Stimulated activated CD4-positive, alpha-beta T cell treated with anti-CD3 and anti-CD28 coated beads, TNF-alpha, amount 100 ng/mL, for 4 hours (primary cell): ENCODE measurements at places on chromosomes 16 and 17.

DNA sequence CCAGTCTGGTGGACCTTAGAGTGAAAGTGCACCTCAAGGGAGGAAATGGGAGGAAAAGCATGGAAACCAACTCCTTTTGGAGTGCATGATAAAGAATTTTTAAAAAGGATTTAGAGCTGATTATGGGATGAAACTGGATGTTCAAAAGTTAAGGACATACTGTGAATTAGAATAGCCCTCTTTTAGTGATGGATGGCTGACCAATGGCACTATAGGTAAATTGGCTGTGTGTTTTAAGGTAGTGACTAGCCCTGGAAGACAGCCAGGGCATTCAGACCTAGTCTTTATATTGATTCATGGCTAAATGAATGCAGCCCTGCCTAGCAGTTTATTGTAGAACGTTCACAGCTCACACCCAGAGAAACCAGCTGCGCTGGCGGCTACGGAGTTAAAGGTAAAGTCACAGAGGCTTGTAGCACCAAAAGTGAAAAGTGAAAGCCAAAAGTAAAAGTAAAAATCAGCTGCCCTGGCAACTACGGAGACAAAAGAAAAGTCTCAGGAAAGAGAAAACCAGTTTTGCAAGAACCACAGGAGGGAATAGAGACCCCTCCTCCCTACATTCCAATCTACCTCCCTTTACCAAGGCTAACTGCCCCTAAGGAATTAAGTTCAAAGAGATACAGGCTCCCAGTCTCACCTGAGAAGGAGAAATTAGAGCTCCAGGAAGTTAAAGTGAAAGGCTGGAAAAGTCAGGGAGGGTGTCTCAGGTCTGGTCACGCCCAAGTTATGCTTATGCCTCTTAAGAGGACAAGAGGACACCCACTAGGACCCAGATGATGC is 21.8 kb downstream of the ACSM1 start:
- no peak for DNase-seq

GRCh38 chr17:74203439-74204240 is at the start of gene RPL38:
RPL38 (plus strand) TSS chr17:74203678; CDS start chr17:74203956, 278 bp downstream.
- peak; percentile 90 for DNase-seq

- DNase-seq = no peak
These were observed 739.9 kb upstream of the SOX9 start for GRCh38 chr17:71380936-71381335.

GRCh38 chr17:78397681-78398101 is 19.2 kb downstream of the PGS1 start:
- DNase-seq = no peak

DNA sequence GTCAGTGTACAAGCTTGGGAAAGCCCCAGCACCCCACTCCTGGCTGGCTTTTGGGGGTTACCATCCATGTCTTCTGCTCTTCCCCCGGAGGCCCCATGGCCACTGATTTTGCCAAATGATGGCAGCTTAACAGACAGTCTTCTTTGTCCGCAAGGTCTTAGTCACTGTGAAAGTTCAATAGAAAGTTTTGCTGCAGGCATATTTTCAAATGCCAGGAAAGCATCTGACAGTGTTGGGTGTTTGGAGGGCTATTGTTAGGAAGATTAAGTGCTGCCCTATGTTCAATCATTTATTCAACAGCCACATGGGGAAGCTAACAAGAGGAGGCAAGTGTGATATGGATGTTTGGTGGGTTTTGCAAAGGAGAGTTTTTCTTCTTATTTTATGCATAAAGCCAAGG is 122.4 kb downstream of the TOX3 start:
- DNase-seq = no peak

GRCh38 chr17:602436-602835 is 112.2 kb downstream of the VPS53 start:
- DNase-seq = no peak

DNA sequence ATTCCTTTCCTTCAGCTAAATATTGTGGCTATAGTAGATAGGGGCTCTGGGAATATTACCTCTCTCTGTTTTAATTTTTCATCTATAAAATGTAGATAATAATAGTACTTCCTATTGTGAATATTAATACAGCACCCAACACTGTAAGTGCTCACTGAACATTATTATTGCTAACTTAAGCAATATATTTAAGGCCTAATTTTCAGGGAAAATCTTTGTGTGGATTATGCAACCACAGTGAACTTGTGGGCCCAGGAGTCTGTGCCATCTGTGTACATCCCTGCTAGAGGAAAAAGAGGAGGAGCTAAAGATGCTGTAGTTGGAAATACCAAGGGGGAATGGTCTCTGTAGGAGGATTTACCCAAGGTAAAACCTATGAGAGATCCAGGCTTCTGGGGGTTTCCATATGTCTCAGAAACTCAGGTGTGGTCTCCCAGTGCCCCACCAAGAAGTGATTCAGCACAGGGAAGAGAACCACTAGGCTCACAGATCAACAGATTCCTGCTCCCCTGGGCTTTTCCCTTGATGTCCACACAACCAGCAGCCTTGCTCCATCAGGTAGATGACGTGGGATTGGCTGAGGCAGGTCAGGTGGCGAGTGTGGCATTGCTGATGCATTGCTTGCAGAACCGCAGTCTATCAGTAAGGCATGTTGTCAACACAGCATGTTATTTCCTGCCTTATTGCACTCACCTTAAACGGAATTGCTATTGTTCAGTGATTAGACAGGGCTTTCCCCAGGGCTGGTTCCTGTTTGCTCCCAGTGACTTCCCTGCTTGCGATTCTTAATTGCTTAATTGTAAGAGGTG is 1.6 kb upstream of the N4BP1 start:
- DNase-seq = peak; percentile 31

DNA sequence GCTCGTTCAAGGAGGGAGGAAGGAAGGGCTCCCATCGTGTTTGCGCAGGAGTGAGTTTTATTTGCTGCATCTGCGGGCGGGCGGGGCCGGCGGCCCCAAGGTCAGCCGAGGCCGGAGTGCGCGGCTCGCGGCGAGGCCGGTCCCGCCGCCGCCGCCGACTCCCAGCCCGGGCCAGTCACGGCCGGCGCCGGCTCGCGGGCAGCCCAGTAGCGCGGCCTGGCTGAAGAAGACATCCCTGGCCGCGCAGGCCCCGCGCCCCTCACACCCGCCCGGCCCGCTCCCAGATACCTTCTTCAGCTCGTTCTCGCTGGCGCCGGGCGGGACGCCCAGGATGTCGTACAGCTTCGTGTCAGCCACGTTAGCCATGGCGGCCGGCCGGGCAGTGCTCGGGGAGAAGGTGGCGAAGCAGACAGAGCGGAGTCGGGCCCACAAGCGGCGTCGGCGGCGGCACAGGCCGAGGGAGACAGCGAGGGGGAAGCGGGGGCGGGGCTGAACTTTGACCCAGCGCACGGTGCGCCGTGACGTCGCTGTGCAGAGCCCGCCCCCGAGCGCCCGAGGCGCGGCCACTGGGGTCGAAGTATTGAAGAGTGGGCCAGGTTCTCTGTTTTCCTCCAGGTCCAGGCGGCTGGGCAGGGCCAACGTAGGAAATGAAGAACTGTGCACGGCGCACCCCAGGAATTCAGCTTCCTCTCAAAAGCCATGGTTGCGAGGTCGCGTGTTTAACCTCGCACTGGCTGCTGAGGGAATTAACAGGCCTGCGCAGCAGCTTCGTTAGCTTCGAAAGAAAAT is at the start of gene DNAJA2:
DNAJA2 (minus strand) TSS at position 468 of the 789 bp plus-strand sequence; CDS start at position 366, 102 bp downstream.
- DNase-seq = peak; percentile 93

DNA sequence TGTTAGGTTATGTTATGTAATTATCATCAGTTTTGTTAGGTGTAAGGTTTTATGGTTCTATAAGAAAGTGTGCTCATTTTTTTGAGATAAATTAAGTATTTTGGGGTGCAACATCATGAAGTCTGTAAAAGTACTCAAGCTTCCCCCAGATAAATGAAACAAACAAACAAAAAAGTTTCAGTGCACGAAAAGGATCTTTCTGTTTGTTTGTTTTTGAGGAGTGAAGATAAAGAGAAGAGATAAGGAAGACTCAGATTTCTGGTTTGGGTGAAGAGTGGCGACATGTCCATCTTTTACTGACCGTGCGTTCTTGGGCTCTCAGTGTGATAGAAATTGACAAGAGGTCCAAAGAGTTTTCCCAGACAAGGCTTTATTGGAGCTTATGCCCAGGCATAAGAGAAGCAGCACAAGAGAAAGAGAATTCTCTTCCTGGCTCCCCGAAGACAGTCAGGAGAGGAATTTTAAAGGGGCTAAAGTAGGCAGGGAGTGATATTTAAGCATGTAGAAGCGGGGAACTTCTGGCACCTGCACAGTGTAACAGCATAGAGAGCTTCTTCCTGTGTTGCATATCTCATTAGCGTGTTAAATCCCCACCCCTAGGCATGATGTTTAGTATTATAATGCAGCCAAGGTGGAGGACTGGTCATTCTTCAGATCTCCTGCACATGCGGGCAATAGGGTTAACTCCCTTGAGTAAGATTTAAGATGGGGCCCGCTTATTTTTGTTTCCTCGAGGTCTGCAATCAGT is 71.3 kb downstream of the PLCG2 start:
- no peak for DNase-seq

DNA sequence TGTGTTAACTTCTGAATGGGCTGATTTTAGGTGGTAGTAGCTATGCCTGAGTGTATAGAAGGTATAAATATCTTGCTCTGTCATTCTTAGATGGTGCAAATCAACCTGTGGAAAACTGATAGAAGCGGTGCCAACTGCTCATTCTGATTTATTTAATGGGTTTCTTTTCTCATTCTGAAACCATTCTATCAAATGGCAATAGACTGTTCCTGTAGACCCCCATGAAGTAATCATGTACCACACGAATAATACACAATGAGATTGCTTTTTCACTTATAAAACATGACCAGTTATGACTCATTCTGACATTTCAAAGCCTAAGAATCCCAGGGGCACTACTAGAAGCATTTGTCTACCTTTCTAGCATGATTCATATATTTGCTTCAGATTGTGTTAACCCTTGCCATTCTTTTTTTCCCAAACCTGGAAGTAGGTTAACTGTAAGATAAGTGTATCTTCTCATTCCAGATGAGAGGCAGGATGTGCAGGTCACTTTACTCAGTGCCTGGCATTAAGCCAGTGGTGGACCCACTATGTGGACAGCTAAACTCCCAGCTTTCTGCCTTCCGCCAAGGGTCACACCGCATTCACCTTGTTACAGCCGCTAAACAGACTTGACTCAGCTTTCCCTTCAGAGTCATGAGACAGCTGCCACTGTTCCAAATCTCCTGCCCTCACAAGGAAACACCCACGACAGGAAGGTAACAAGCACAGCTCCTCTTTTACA is 16.4 kb upstream of the SLC16A11 start:
- DNase-seq = no peak

- no peak for DNase-seq
These were observed 11.1 kb downstream of the CANT1 start for GRCh38 chr17:78998311-78999055.

- DNase-seq = no peak
These were observed 1.7 kb downstream of the TMEM170A start for GRCh38 chr16:75462806-75463205.

DNA sequence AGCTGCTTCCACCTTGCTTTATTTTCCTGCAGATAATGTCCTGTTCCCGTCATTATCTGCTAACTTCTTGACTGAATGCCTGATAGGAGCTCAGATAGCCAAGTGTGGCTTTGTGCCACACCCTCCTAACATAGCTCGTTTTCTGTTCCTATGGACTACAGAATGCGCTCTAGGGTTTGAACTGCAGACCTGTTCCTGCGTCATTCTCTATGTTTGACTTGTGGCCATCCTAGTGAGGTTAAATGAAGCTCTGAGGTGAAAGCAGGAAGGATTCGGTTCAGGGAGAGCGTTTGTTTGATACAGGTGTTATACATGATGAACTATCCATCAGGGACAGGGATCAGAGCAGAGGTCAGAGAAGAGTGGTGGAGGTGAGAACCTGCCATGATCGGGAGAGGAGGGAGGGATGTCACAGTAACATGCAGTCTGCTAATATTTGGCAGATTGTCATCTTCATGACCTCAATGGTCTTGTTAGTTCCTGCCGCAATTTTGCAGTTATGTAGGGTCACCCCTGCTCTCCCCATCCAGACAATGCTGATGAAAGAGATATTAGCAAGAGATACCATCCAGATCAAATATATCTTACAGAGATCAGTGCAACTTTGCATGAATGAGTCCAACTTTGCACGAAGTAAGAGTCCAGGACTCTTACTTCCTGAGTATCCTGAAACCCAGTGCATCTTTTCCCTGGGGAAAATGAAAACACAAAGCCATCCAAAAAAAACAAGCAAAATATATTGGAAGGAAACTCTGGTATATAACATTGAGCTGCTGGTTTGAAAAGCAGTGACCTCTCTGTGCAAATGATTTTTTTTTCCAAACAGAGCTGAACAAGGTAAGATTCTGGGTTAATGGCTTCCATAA is 32.8 kb downstream of the MPHOSPH6 start:
- DNase-seq = no peak

DNA sequence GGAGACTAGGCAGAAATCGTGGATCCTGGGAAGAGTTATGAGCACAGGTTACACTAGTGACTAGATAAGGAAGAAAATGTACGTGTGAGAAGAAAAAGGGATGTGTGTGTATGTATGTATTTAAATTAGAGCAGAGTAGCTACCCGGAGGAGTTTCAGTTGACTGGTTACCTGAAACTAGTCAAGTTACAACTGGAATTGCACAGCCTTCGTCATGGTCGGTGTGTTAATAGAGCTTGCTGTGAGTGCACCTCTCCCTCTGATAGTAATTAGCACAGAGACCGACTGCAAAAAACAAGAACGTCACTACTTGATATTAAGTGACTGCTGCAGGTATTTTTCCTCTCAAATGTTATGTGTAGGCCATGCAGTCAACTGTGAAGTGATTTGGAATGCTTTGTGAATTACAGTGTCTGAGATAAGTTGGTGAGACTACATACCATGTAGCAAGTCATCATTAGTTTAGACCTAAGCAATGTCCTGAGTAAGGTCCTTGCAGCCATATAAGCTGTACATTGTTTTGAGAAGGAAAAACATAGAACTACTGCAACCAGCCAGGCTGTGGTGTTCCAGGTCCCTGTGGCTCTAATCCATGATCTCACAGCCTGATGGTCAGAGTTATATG is 95.7 kb downstream of the WNT3 start:
- no peak for DNase-seq

GRCh38 chr17:50565402-50566350 is 5.2 kb downstream of the CACNA1G start:
- no peak for DNase-seq

DNA sequence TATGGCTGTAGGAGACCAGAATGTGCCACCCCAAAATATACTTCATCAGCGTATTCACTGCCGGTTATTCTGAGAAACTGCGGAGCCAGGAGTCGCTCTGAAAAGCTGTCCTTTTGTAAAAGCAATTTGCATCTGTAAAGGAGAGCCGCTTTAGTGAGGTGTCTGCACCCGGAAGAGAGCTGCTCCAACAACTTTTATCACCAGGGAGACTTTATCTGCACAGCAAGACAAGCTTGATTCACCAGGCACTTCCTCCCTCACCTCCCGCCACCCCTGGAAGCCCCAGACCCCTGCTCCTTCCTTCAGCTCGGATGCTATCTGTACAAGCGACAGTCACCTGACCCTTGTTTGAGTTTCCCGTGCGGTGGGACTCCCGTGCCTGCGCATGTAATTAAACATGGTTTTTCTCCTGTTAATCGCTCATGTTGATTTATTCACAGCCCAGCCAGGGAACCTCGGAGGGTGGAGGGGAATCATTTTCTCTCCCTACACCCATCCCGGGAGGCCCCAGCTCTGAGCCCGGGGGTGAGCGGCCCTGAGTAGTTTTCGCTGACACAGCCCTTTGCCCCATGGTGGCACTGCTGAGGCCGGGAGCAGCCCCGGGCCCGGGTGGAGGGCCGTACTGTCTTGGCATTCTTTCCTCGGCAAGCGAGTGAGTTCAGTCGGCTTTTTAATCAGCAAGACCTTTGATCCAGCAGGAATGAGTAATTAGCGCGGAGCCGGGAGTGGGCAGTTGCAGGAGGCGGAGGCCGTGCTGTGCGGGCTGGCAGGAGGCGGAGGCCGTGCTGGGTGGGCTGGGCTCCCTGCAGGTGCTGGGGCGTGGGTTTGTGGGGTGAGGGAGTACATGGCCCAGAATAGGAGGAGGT is 222.7 kb upstream of the CIBAR2 start:
- DNase-seq = no peak
